Activated T-cell treated with anti-CD3 and anti-CD28 coated beads for 48 hours (primary cell): ENCODE measurements at places on chromosomes 16 and 17.

DNA sequence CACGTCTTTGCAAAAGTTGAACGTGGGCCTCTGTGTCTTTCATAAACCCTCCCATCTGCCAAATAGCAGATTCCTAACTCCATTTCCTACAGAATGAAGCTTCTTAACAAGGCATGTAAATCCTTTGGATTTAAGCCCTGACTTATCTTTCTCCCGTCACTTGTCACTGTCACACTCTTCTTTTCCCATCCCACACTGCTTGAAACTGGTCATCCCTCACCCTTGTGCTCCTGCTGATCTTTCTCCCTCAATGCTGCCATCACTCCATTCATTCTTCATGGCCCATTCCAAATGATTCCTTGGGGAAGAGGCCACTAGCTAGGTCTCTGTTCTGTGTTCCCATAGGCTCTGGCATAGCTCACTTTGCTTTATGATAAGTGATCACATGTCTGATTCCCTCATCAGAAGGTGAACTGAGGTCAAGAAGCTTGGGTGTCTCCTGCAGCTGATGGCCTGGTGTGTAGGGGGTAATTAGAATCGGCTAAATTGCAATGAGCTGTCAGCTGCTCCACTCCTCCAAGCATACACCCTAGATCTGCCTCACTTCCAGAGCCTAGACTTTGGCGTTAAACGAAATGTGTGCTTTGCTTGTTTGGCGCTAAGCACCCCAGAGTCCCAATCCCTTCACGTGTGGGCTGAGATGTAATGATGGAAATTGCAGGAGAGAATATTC, 61.7 kb downstream of the PECAM1 start:
- no peak for DNase-seq

DNA sequence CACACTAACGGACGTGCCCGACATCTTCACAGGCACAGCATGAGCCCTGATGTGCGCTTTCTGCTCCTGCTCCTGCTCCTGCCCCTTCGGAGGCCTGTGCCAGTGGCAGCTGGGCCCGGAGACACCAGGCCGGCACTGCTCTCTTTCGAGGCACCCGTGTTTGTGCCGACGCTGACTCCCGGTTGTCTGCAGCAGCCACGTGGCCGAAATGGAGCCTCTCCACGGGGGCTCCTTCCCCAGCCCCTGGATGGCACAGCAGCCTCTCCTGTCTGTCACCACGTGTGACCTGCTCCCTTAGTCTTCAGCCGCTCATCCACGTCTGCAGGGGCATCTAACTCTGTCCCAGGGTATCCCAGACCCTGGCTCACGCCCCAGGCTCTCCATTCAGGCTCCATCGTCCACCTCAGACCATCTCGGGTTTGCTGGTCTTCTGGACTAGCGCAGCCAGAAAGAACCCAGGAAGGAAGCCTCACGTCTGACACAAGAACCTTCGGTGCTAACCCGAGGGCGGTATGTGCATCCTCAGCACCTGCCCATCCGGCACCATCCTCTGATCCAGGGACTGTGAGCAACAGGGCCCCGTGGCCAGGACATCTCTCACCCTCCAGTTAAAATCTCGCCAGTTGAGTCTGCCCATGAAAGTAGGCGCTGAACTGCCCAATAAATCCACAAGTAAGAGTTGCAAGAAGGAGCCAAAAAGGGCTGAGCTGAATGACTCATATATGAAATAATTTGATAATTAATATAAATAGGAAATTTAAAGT, 4.2 kb upstream of the RPH3AL start:
- DNase-seq = no peak

DNA sequence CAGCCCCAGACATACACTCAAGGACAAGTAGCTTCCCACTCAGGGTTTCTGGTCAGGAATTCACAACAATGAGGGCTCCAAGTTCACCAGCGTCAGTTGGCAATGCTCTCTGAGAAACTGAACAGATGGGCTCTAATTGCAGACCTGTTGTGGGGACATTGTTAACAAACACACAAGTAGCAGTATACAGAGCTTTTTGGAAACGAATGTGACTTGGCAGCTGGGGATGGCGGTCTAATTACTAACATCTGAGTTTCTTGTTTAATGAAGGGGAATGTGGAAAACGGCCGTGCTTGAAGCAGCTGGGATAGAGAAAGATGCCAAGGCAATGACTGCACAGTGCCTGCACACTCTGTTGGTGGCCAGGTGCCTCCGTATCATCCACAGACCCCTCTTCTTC, 316.1 kb upstream of the IRX3 start:
- no peak for DNase-seq

GRCh38 chr17:64225410-64225809, 37.6 kb downstream of the TEX2 start:
- no peak for DNase-seq

- DNase-seq = no peak
Observed at GRCh38 chr16:27781195-27781524, 231.2 kb downstream of the KATNIP start.

GRCh38 chr17:44565866-44566443, 8.7 kb downstream of the FZD2 start:
- no peak for DNase-seq
